Activated B cell treated with CpG ODN at 0.5 μM for 24 hours (primary cell): ENCODE measurements at places on chromosomes 16 and 17.
A peak's percentile ranks its signal among the peaks of the same experiment; 100 is the strongest.

DNA sequence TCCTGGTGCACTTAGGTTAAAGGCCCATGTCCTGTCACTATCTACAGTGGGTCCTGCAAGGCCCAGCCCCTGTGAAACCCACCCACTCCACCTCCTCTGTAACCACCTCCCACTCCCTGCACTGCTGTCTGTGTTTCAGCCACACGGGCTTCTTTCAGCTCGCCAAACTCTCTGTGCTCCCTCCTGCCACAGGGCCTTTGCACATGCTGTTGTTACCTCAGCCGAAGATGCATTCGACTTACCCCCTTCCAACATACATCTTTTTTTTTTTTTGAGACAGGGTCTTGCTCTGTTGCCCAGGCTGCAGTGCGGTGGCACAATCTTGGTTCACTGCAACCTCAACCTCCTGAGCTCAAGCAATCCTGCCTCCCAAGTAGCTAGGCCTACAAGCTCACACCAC is 76.5 kb upstream of the RPL38 start:
- peaks cover 23% of the 10 kb centered on the region for H3K27me3 ChIP-seq
- DNase-seq, result no peak
- no peak overlapping the region for H3K27ac ChIP-seq
- no peaks in the 10 kb centered on the region for H3K4me1 ChIP-seq

DNA sequence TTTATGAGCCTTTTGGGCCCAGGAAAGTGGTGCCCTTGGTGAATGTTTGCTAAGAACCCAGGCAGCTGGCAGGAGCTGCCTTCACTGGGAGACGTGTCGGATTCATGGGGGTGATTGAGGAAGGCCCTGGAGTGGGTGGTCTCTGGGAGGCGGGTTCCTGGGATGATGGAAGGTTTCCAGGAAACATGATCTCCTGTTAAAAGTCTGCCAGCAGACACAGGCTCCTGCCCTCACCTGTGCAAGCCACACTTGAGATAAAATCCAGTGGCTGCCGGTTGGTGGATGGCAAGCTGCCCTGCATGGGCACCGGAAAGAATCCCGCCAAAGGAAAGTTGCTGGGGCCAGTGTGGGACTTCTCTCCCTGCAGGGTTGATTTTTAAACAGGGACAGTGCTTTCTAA is 189.0 kb upstream of the CIBAR2 start:
- H3K27me3 ChIP-seq, result peaks cover 4% of the 10 kb centered on the region
- no peak overlapping the region for H3K27ac ChIP-seq
- peaks cover 20% of the 10 kb centered on the region for H3K4me1 ChIP-seq
- no peak overlapping the region for H3K4me3 ChIP-seq
- no peak for DNase-seq

GRCh38 chr17:42341568-42341967 is 46.7 kb downstream of the STAT3 start:
- peaks cover 41% of the 10 kb centered on the region for H3K4me1 ChIP-seq
- no peak overlapping the region for H3K4me3 ChIP-seq
- no peaks in the 10 kb centered on the region for H3K27me3 ChIP-seq
- peaks cover 78% of the 10 kb centered on the region for H3K36me3 ChIP-seq
- DNase-seq, result no peak

DNA sequence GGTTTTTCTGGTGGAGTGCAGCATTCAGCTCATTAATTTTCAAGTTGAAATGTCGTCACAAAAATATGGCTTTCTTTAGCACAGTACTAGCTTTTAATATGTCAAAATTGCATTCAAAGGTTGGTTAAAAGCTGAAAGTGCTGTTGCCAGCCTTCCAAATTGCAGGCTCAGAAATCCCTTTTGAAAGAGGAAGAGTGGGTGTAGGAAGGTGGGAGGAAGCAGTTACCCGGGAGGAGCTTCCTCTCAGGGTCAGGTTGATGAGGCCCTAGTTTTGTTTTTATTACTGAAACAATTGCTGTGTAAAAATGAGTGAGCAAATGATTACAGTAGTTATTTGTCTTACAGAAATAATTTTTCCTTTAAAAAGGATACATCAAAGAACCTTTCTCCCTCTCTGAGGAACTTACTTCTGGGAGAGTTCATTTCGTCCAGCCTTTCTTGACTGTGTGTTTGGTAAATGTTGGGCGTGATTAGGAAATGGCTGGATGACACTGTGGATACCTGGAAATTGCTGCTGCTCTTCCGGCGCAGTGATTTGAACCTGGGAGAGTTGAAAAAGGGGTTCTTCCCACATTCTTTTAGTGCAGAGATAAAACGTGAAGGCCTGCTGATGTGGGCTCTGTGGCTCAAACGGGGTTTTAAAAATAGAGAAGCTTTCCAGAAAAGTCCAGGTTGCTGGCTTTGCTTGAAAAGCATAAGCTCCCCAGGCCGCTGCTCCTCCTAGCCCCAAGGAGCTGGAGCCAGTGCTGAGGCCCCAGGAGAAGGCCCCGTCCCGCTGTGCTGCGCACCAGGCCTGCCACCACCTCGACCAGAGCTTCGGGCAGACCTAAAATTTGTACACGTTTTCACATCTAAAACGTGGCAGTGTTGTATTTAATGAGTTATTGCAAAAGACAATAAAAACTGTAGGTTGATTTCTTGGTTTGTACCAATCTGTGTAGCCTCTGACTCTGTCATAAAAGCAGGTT is 41.7 kb downstream of the SEC14L1 start:
- peak overlapping the region; percentile 65 for H3K27ac ChIP-seq
- no peaks in the 10 kb centered on the region for H3K27me3 ChIP-seq
- peaks cover 36% of the 10 kb centered on the region for H3K4me1 ChIP-seq

DNA sequence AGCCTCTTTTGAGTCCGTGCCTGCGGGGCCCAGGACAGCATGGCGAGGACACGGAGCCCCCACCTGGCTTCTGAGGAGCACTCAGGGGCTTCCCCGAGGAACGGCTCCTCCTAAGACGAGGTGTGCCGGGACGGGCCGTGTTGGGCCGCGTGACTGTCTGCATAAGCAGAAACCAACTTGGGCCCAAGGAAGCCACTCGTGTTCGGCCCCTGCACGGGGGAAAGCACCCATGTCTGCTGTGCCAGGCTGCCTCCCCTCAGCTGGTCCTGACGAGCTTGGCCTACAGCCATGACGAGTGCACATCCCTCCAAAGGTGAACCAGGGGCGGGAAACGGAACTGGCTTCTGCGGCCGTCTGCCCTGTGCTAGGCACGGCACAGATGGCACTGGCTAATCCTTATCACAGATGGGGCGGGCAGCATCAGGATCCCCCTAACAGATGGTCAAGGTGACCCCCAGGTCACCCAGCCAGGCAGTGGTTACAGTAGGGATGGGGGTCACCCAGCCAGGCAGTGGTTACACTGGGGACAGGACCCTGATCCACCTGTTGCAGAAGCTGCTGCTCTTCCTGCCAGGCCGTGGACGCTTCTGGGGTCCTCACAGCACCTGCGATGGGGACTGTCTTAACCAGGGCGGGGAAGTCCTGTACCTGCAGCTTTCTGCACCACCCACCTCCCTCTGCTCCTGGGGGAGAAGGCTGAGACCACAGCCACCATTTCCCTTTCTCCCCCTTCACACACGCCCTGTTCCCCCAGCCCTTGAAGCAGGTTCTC is 25.6 kb downstream of the MRM3 start:
- no peak overlapping the region for H3K27ac ChIP-seq
- H3K36me3 ChIP-seq, result no peaks in the 10 kb centered on the region
- no peak overlapping the region for H3K4me3 ChIP-seq
- no peaks in the 10 kb centered on the region for H3K4me1 ChIP-seq
- DNase-seq, result no peak

DNA sequence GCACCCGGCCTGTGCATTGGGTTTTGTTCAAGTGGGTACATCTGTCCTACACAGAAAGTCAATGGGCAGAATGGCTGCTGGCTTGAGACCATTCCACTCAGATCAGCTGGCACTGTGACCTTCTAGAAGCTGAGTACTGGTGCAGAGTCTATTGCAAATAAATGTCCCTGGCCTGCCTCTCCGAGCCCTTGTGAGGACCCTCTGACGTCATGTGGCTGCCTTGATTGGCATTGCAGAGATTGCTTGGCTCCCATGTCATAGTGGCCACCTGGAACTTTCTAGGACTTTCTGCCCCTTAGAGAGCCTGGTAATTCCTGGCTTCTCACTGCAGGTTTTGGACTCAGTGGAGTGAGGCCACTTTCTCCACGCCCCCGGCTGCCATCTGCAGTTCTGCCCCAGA is 211.3 kb downstream of the ENGASE start:
- H3K4me3 ChIP-seq, result no peak overlapping the region
- H3K27ac ChIP-seq, result no peak overlapping the region
- H3K36me3 ChIP-seq, result no peaks in the 10 kb centered on the region
- no peak for DNase-seq
- H3K27me3 ChIP-seq, result peaks cover 26% of the 10 kb centered on the region

DNA sequence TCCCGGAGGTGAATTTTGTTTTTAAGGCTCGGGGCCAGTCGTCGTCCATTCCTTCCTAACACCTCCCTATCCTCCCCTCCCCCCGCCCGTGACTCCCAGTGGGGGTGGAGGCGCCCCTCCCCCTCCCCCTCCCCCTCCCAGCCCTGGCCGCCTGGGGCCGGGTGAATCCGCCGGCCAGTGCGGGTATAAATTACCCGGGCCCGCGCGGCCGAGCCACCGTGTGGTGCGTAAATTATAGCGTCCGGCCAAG is 2.0 kb upstream of the GSE1 start:
- peaks cover 63% of the 10 kb centered on the region for H3K4me1 ChIP-seq
- peak overlapping the region; percentile 81 for H3K4me3 ChIP-seq
- H3K27ac ChIP-seq, result peak overlapping the region; percentile 70
- no peak for DNase-seq
- no peaks in the 10 kb centered on the region for H3K36me3 ChIP-seq
- no peaks in the 10 kb centered on the region for H3K27me3 ChIP-seq

DNA sequence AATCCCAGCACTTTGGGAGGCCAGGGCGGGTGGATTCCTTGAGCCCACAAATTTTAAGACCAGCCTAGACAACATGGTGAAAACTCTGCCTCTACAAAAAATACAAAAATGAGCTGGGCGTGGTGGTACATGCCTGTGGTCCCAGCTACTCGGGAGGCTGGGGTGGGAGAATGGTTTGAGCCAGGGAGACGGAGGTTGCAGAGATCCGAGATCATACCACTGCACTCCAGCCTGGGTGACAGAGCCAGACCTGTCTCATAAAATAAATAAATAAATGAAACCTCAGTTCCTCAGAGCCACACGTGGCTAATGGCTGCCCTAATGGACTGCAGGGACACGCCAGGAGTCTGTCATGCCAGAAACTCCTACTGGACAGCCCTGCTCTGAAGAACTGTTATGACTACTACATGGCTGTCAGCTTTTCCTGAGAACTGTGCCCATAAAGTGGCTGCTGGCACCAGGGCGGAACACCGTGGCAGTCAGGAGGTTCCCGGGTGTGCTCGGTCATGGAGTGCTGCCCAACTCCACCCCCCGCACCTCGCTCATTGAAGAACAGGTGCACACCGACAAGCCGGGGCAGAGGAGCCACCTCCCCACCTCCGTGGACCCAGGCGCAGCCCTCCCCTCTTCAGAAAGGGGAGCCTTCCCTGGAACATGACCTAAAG is 4.3 kb downstream of the TMEM11 start:
- DNase-seq, result no peak
- no peak overlapping the region for H3K27ac ChIP-seq
- H3K4me3 ChIP-seq, result no peak overlapping the region
- peaks cover 39% of the 10 kb centered on the region for H3K4me1 ChIP-seq
- H3K27me3 ChIP-seq, result no peaks in the 10 kb centered on the region
- peaks cover 34% of the 10 kb centered on the region for H3K36me3 ChIP-seq

GRCh38 chr17:42518046-42518754 is 17.8 kb upstream of the NAGLU start:
- no peak for DNase-seq
- H3K27ac ChIP-seq, result no peak overlapping the region
- H3K36me3 ChIP-seq, result peaks cover 55% of the 10 kb centered on the region
- no peak overlapping the region for H3K4me3 ChIP-seq
- H3K4me1 ChIP-seq, result peaks cover 5% of the 10 kb centered on the region
- no peaks in the 10 kb centered on the region for H3K27me3 ChIP-seq

- no peak overlapping the region for H3K4me3 ChIP-seq
- H3K4me1 ChIP-seq, result peaks cover 9% of the 10 kb centered on the region
- no peak overlapping the region for H3K27ac ChIP-seq
- H3K27me3 ChIP-seq, result no peaks in the 10 kb centered on the region
These were observed 46.7 kb downstream of the LMF1 start for GRCh38 chr16:924063-924462.

GRCh38 chr17:9917801-9918200 is 12.7 kb upstream of the RCVRN start:
- no peak for DNase-seq
- no peaks in the 10 kb centered on the region for H3K4me1 ChIP-seq
- no peak overlapping the region for H3K4me3 ChIP-seq
- H3K36me3 ChIP-seq, result peaks cover 10% of the 10 kb centered on the region
